Heart left ventricle (tissue), 16 donors: ENCODE measurements at places on chromosomes 7 and 10. TPM values are rescaled to one million over a fixed set of nuclear protein-coding genes. Genes with fewer than 3 reads are reported as not detected.

The INMT gene
- polyA plus RNA-seq: 15.7 TPM

The IRF5 gene
- 2.0 TPM for polyA plus RNA-seq

The MICU1 gene
- polyA plus RNA-seq: 33.3 TPM

The AKR1C4 gene
- polyA plus RNA-seq: not detected

The NEUROG3 gene
- not detected for polyA plus RNA-seq

The IL15RA gene
- polyA plus RNA-seq: 6.6 TPM

The ASB13 gene
- 11.2 TPM for polyA plus RNA-seq

The CYP26C1 gene
- polyA plus RNA-seq: not detected

GRCh38 chr10:104035194-104036068 lies 50.2 kb downstream of the COL17A1 start:
- no peaks in the 10 kb centered on the region for H3K4me1 ChIP-seq
- H3K36me3 ChIP-seq: peaks cover 16% of the 10 kb centered on the region
- no peak overlapping the region for H3K4me3 ChIP-seq
- no peak for DNase-seq

GRCh38 chr7:25628446-25628845 lies 400.2 kb upstream of the NPVF start:
- H3K27me3 ChIP-seq: no peaks in the 10 kb centered on the region

GRCh38 chr10:101570428-101571270 lies 17.4 kb downstream of the POLL start:
- no peaks in the 10 kb centered on the region for H3K36me3 ChIP-seq
- DNase-seq: no peak
- peaks cover 10% of the 10 kb centered on the region for H3K27me3 ChIP-seq

- no peaks in the 10 kb centered on the region for H3K27me3 ChIP-seq
- DNase-seq: no peak
- no peaks in the 10 kb centered on the region for H3K36me3 ChIP-seq
- peaks cover 9% of the 10 kb centered on the region for H3K4me1 ChIP-seq
These were observed 16.2 kb downstream of the PKD1L1 start for GRCh38 chr7:47932016-47932415.

DNA sequence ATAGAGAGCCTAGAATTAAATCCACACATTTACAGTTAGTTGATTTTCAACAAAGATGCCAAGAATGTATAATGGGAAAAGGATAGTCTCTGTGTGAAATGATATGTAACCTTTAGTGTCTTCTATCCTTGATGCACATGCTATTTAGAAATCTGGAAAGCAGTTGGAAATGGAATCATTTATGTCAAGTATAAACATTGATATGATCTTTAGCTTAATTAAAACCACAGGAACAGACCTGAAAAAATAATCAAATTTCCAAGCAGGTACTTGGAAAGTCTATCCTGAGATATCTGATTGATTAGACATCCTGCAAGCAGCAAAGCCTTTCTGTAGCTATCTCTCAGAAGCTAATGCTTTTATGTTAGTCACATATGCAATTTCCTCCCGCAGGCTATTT lies 24.4 kb upstream of the SRI start:
- no peaks in the 10 kb centered on the region for H3K4me1 ChIP-seq
- no peak for DNase-seq
- no peaks in the 10 kb centered on the region for H3K27me3 ChIP-seq
- no peak overlapping the region for H3K27ac ChIP-seq

DNA sequence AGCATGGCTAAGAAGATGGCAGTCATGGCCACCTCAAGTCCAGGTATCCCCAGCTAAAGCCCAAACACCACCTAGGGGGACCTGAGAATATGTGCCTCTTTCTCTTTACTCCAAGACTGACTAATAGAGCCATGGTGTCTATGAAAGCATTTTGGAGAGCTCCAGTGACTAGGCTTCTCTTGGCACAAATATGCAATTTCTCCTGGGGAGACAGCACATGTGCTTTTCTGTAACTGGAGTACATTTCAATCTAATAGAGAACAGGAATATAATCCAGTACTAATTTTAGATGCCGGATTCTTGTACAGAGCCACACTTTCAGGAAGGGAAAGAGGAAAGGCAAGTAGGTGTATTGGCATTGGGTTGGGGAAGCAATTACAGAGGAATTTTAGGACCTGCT lies 260.1 kb downstream of the BMPER start:
- no peak for DNase-seq
- H3K4me1 ChIP-seq: no peaks in the 10 kb centered on the region
- H3K4me3 ChIP-seq: no peak overlapping the region
- H3K27ac ChIP-seq: no peak overlapping the region
- H3K36me3 ChIP-seq: no peaks in the 10 kb centered on the region

DNA sequence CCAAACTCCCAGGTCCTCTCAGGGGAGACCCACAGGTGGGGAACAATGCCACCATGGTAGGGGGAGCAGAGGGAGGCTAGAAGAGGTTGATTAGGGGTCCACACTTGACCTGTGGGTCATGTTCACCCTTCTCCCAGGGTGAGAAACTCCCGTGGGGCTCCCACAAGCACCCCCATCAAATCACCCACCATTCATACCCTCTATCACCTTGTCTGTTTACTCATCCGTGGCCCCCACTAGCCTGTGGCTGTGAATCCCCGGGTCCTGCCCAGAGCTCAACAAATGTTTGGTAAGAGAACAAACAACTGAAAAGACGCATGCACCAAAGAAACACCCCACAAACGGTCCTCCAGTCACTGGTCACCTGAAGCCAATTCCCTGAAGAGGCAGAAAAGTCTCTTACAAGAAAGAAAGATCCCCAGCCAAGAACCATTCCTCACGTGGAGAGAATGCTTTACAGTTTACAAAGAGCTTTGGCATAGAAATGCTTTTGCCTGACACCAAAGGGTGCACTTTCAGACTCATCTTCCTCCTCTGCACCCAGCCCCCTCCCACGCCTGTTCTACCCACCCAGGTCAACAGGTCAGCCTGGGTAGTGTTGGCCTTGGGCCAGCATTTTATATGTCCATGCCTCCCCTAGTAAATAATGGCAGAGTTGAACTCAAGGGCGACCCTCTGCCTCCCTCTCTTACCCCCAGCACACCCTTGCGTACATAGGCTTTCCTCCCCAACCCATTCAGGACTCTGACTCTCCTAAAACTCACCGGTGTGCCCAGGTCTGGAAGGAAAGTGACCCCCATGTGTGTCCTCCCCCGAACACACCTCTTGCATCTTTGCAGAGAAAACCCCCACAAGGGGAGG lies 1.9 kb downstream of the ZCCHC24 start:
- H3K36me3 ChIP-seq: no peaks in the 10 kb centered on the region
- no peaks in the 10 kb centered on the region for H3K27me3 ChIP-seq
- peak overlapping the region; percentile 95 for H3K27ac ChIP-seq
- H3K4me3 ChIP-seq: peak overlapping the region; percentile 98
- H3K4me1 ChIP-seq: peaks cover 48% of the 10 kb centered on the region
- no peak for DNase-seq

- no peak overlapping the region for H3K4me3 ChIP-seq
- no peaks in the 10 kb centered on the region for H3K27me3 ChIP-seq
- peaks cover 20% of the 10 kb centered on the region for H3K4me1 ChIP-seq
- no peak overlapping the region for H3K27ac ChIP-seq
- H3K36me3 ChIP-seq: peaks cover 24% of the 10 kb centered on the region
- no peak for DNase-seq
These were observed 3.6 kb downstream of the ADCK2 start for GRCh38 chr7:140676306-140676705.

GRCh38 chr10:38038107-38038931 lies 27.8 kb downstream of the ZNF33A start:
- H3K4me1 ChIP-seq: no peaks in the 10 kb centered on the region
- H3K36me3 ChIP-seq: peaks cover 45% of the 10 kb centered on the region
- peak overlapping the region; percentile 8 for H3K4me3 ChIP-seq
- no peaks in the 10 kb centered on the region for H3K27me3 ChIP-seq
- DNase-seq: no peak

DNA sequence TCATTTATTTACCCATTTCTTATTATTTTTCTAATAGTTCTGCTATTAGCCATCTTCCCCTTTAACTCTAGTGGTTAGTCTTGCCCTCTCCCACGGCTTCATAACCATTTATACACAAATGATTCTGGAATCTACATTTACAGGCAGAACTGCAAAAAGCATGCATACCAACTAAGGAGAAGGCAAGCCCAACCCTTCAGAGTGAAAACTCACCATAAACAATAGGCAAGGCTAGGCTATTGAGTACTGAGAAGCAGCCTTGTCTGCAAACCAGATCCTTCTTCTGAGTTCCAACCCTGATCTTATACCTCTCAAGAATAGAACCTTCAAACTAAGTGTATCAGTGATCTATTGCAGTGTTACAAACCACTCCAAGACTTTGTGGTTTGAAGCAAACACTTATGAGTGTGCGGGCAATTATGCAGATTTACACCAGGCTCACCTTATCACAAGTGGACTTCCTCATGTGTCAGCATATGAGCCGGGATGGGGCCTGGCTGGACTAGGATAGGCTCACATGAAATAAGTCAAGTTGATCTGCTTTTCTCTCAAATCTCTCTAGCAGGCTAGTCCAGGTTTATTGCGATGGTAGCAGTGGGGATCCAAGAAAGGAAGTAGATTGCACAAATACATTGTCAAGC lies 896.9 kb upstream of the PHF14 start:
- H3K27me3 ChIP-seq: no peaks in the 10 kb centered on the region
- H3K4me3 ChIP-seq: no peak overlapping the region
- no peak for DNase-seq
- no peak overlapping the region for H3K27ac ChIP-seq

DNA sequence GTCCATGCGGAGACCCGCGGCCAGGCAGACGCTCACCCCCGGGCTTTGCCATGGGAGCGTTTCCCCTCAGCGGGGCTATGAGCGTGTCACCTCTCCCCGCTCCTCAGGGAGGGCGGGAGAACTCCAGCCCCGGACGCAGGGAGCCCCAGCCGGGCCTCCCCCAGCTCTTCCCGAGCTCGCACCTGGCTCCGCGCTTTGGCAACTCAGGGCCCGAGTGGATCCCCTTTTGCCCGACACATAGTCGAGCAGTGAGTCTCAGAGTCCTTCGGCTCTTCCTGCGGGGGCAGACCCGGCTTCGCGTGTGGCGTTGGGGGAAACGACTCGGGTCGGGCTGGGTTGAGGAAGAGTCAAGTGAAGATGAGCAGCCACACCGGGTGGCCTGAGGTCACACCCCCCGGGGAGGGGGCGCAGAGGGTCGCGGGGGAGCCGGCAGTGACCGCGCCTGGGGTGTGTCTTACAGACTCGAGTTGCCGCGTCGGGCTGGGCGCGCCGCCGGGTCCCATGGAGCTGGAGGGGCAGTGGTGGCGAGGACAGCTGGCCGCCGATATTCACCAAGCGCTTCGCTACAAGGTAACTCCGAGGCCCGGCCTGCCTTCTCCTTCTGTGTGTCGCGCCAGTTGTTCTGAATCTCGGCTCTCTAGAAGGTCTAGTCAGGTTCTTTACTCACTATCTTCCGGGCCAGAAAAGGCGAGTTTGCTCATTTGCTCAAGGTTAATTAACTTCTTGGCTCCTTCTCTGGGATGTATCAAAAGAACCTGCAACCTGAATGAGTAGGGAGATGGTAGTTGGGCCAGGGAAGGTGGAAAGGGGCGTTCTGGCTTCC lies 721 bp downstream of the CCNJ start:
- no peaks in the 10 kb centered on the region for H3K27me3 ChIP-seq
- peaks cover 23% of the 10 kb centered on the region for H3K36me3 ChIP-seq
- H3K4me3 ChIP-seq: peak overlapping the region; percentile 75
- peak; percentile 52 for DNase-seq
- H3K27ac ChIP-seq: peak overlapping the region; percentile 72
- peaks cover 16% of the 10 kb centered on the region for H3K4me1 ChIP-seq

DNA sequence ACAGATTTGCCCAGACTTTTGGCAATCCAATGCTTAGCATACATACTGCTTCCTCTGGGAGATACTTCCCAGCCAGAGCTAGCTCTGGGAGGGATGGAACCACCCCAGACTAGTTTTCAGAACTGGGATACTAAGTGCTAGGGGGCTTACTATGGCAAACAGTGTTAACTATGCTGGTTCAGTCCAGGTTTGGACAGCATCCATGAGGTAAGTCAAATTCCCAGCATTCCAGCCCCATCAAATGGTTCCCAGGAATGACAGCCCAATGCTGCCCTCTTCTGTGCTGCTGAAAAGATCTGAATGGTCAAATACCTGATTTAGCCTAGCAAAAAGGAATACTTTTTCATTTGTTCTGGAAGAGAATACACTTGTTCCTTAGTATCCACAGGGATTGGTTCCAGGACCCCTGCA lies 141.7 kb upstream of the CCDC6 start:
- no peak overlapping the region for H3K27ac ChIP-seq
- H3K27me3 ChIP-seq: no peaks in the 10 kb centered on the region
- DNase-seq: no peak
- H3K4me1 ChIP-seq: no peaks in the 10 kb centered on the region
- H3K4me3 ChIP-seq: no peak overlapping the region

- peak; percentile 39 for DNase-seq
- no peak overlapping the region for H3K27ac ChIP-seq
- no peaks in the 10 kb centered on the region for H3K27me3 ChIP-seq
- no peaks in the 10 kb centered on the region for H3K36me3 ChIP-seq
- no peak overlapping the region for H3K4me3 ChIP-seq
- H3K4me1 ChIP-seq: peaks cover 4% of the 10 kb centered on the region
These were observed 171.2 kb downstream of the CHCHD3 start for GRCh38 chr7:132910657-132911056.

GRCh38 chr10:3754727-3755439 lies 30.1 kb downstream of the KLF6 start:
- peak overlapping the region; percentile 61 for H3K27ac ChIP-seq
- no peak for DNase-seq
- no peak overlapping the region for H3K4me3 ChIP-seq
